Psoas muscle (tissue), 8 donors: ENCODE measurements at places on chromosomes 1 and 21.

- no peak for DNase-seq
Measured at GRCh38 chr1:223837206-223837605, 8.5 kb downstream of the TP53BP2 start.

DNA sequence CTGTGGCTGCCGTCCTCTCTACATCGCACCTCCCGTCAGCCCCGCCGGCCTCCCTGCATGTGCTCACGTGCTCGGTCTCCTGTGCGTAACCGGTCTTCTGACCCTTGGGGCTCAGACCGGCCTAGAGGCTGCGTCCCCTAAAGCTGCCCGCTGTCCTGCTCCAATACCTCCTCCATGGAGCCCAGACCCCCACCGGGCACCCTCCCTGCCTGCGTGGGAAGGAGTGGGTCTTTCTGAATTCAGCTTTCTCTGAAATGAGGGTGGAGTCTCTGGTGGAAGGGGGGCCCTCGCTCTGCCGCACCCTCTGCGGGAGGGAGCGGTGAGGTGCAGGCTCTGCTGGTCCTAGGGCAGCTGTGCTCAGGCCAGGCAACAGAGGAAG is 18.7 kb upstream of the POFUT2 start:
- DNase-seq = peak; percentile 12

GRCh38 chr1:197435224-197435623 is 167.2 kb downstream of the CRB1 start:
- DNase-seq = no peak

DNA sequence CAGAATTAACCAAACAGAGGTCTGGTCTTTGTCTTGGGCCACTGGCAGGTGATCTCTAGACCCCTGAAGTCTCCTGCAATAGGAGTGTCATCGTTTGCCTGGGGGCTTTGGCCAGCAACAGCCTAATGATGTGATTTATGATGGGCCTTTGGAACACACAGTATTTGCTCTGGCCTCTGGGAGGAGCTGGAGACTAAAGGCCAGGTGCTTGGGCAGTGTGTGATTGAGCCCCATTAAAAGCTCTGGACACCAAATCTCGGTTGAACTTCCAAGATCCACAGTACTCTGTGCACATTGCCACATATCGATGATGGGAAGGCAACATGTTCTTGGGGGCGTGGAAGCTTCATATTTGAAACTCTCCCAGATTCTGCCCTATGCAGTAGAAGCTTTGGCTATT is 32.0 kb upstream of the TLR5 start:
- DNase-seq = no peak

- no peak for DNase-seq
Measured at GRCh38 chr1:13710086-13710485, 10.1 kb downstream of the PRDM2 start.

GRCh38 chr1:11664336-11665065 is 501 bp downstream of the FBXO6 start:
- DNase-seq = peak; percentile 46

DNA sequence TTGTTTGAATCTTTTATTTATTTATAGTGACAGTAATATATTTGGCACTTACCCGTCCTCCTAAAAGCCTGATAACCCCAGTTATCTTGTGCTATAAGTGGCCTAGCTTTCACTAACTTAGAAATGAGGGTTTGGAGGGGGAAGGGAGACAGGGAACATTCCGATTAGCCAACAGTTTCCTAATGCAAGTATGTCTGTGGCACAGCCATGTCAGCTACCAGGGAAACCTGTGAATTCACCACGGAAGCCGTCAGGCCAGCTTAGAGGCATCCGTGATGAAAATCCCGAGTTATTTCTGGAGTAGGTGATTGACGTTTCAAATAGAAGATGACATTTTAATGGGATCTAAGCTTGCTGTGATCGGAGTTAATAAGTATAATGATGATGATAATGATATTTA is 39.4 kb upstream of the BCL10 start:
- DNase-seq = no peak

GRCh38 chr1:88985032-88985431 is 7.4 kb downstream of the KYAT3 start:
- DNase-seq = no peak

GRCh38 chr1:53176452-53177208 is 20.0 kb upstream of the CPT2 start:
- peak; percentile 24 for DNase-seq

GRCh38 chr1:98739762-98740161 is 78.2 kb downstream of the SNX7 start:
- DNase-seq = no peak

DNA sequence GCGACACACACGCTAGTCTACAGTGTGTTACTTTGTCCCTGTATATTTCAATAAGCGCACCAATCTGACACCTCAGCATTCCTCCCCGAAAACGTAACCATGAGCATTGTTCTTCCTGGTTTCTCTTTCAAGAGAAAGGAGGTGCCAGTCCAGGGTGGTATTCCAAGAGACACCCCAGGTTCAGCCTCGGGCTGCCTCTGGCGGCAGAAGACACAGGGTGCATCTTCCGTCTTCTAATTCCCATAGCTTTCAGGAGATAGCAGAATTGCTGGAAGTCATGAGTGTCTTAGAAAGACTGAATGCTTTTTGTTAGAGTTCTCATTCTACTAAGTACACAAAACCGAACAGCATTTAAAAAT is 15.9 kb upstream of the RGS8 start:
- DNase-seq = no peak

- DNase-seq = no peak
Measured at GRCh38 chr21:39051588-39051949, 131.7 kb downstream of the PSMG1 start.

DNA sequence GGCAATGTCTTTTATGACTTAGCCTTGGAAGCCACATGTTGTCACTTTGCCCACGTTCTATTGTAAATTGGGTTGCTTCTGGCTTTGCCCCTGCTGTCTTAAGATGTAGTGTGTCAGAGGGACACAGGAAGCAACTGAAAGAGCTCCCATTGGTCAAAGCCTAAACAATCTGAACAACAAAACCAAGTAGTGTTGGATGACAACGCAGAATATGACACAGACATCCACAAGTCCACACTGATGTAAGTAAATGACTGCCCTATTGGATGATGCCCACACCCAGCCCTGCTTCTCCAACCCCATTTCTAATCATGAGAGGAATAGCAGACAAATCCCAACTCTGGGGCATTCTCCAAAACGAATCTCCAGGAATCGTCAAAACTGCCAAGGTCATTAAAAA is 50.7 kb downstream of the ELF3 start:
- no peak for DNase-seq

- no peak for DNase-seq
Measured at GRCh38 chr1:61254634-61255357, 172.4 kb downstream of the NFIA start.

DNA sequence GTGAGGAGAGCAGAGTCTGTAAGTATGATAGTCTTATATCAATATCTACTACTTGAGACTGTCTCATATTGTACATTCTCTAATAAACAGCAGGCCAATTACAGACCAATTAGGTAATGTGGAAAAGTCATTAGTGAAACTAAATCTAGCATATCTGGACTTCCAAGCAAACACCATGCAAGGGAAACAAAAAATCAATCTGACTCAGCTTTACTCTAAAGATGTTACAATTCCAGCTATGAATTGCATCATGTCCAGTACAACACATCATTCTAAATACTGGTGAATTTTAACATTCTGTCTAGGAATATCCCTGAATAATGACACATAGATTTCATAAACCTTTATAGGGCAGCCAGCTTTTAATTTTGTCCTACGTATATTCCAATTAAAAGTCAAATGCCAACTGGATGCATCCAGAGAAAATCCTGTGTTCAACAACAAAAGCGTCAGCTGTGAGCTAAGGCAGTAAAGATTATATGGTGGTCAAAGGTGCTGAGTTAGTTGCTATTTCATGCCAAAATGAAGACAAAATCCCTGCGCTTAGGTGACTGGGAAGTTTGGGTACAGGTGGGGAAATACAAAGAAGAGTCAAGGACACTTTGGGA is 159.3 kb downstream of the TTLL7 start:
- DNase-seq = no peak

- DNase-seq = no peak
Measured at GRCh38 chr1:9340864-9341263, 48.2 kb downstream of the SPSB1 start.
